ENCODE measurements at places on chromosomes 7 and 10.

DNA sequence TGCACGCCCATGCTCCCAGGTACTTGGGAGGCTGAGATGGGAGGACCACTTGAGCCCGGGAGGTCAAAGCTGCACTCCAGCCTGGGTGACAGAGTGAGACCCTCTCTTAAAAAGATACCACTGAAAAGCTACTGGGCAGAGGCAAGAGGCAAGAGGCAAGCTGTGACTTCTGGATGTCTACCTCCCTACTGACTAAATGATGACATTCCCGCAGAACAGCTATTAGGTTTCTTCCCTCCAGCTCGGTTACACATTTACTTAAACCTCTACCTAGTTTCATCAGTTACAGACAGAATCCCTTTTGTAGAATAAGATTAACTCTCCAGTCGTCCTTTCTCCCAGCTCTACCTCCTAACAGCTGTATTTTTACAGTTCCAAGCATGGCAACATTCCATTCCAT is 21.2 kb downstream of the RHEB start:
- no peak for DNase-seq

GRCh38 chr10:132241086-132241485 is 54.3 kb downstream of the DPYSL4 start:
- no peak for DNase-seq

DNA sequence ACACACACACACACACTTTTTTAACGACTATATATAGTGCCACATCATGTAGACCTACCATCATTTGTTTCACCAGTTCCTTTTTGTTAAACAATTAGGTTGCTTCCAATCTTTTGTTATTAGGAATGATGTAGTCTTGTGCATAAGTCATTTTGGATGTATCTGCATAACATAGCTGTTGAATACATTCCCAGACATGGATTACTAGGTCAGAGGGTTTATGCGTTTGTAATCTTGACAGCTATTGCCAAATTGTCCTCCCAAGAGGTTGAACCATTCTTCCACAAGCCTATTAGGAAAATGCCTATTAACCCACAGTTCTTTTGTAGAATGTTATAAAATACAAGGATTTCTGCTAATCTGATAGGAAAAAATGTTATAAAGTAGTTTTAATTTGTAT is 87.3 kb downstream of the PALS2 start:
- no peak for DNase-seq

GRCh38 chr7:30625283-30625682 is 30.6 kb downstream of the GARS1 start:
- DNase-seq: no peak

DNA sequence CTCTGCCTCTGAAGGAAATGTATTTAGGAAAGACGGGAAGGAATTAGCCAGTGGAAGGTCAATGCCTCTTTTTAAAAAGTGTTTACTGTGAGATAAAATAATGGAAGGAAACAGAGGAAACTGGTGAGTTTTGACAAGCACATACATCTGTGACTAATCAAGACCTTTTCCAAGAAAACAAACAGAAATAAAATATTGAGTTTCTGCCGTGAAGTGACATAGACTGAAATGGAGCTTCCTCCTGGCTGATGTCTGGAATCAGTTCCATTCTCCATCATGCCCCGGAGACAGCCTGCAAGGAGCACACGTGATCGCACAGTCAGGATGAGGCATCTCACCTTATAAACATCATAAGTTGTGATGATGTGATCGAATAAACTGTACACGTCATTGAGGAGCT is 30.7 kb downstream of the TECTB start:
- DNase-seq: no peak

DNA sequence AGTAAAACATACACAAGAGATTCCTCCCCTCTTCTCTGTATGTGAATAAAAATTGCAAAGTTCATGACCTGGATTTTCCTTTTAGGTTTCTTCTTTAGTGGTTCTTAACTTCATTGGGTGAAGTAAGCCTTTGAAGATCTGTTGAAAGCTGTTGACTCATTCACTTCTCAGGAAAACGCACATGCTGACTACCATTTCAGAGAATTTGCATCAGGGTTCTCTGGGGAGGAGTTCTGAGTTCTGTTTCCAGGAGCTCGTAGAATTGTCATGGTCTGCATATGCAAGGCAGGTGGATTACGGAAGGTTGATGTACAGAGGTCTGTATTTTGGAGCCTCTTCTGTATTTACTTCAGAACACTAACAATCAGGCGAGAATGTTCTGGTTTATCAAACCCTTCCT is 962 bp upstream of the SLC26A4 start:
- DNase-seq: no peak

- no peak for DNase-seq
Measured at GRCh38 chr10:127790066-127790624, 53.2 kb downstream of the FOXI2 start.

DNA sequence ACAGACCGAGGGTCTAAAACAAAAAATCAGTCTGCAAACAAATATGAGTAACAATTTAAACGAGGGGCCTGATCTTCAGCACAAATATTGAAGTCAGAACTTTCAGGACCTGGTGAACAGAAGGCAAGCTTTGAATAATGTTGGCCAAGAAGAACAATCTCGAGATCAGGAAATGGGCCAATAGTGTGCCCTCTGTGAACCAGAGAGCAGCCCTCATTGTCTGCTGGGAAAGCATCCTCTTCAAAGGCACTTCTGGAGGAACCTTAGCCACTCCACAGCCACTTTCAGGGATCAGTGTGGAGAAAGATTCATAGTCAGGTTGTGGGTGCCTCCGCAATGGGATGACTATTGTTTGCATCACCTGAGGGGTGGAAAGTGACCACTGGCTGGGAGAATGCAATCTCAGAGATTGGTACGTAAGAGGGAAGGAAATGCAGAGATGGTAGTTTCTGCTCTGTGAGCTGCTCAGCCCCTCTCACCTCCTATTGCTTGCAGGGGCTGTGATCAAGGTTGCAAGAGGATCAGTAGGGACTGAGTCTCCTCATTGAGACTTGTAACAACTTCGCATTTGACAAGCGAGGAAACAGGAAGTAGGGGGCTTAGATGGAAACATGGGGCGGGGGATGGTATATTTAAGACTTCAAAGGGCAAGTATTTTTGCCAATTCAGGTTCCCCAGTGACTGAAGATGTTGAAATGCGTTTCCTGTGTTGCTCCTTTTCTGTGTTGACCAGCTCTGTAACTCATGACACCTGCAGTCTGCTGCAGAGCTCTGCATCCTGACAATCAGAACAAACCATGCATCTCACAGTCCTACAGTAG is 28.4 kb upstream of the IFRD1 start:
- DNase-seq: no peak

DNA sequence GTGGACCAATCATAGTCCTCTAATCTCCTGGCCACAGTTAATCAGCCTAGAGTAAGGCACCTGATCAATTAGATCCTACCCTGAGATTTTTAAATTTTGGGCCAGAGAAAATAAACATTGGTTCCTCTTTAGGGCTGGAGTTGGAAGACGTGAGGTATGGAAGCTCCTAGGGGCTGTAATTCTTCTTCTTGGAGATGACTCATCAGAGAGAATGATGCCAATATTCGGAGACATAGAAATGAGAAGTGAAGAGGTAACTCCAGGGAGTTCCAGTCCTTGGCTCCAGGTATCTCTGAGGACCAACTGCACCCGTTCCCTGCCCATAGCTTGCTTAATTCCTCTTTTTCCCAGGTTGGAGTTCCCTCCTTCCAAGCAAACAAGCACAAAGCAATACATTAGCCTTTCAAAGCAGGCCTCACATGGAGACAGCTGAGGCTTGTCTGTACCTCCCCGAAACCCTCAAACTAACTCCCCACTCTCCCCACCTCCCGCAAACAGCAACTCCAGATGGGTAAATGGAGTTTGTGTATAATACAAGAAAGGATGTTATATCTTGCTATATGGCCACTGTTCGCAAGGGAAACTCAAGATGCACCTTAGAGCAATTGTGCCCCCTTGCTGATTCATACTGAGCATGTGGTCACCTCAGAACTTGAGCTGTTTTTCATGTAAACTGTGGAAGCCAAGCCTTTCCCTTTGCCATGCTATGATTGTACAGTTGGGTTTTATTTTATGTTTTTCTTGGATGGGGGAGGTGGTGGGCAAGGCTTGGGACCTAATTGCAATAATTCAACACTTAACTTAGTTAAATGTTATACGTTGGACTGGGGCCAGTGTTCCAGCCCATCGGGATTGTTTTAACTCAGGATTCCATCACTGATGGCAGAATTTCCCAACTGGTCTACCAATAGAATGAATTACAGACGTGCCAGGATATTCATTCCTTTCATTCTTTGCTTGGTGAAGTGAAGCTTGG is 29.3 kb downstream of the PIK3AP1 start:
- no peak for DNase-seq

DNA sequence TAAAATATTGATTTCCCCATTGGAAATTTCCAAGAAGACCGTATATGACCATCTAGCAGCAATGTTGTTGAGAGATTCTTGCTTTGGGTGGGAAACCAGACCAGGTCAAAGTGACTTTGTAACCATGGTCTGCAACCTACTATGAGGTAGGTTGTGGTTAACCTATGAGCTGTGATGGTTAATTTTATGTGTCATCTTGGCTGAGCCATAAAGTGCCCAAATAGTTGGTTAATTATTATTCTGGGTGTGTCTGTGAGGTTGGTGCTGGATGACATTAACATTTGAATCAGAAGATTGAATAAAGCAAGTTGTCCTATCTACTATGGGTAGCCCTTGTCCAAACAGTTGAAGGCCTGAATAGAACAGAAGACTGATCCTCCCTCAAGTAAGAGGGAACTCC is 18.3 kb upstream of the RALA start:
- no peak for DNase-seq

- DNase-seq: no peak
Measured at GRCh38 chr7:28625432-28625831, 213.1 kb downstream of the CREB5 start.

GRCh38 chr10:34641147-34641912 is 173.8 kb downstream of the PARD3 start:
- DNase-seq: no peak

DNA sequence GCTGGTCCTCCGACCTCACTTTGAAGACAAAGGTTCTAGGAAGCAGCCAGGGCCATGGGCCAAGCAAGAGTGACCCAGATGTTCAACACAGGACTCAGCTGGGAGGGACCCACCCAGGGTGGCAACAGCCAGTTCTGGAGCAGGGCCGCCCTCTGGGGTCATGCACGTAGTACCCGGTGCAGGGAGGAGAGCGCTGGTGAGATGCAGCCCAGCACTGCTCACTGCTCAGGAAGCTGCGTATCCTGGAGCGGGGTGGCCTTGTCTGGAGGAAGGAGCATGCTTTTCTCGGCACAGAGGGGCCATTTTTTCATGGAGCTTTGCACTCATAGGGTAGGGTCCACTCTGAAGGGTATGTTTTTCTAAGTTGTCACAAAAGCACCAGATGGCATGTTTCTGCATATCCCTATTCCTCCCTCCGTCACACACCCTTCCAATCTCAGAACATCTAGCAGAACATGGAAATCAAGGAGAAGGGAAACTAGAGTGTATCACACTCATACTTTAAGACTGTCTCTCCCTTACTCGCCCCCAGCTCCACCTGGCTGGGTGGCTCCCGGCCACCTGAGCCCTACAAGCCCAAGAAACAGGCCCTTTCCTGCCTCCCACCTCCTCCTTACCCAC is 132.6 kb downstream of the CDH23 start:
- DNase-seq: no peak

GRCh38 chr7:154427533-154427932 is 375.3 kb downstream of the DPP6 start:
- no peak for DNase-seq

GRCh38 chr10:68088740-68089139 is 13.7 kb upstream of the HERC4 start:
- no peak for DNase-seq

DNA sequence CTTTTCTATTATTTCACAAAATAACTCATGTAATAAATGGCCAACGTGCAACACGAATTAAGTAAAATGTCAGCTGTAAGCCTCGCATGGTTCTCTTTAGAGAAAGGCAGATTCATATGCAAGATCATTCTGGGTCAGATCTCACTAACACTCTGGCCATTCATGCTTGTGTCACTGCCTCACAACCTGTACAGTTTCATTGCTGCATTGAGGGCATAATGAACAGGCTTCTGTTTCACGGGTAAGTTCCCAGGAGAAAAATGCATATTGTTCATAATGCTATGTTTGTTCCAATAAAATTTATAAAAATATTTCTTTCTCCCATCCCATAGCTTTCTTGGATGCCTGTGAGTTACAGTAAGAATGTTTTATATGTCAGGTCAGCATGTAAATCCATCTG is 734.0 kb upstream of the ANKRD30A start:
- DNase-seq: no peak

DNA sequence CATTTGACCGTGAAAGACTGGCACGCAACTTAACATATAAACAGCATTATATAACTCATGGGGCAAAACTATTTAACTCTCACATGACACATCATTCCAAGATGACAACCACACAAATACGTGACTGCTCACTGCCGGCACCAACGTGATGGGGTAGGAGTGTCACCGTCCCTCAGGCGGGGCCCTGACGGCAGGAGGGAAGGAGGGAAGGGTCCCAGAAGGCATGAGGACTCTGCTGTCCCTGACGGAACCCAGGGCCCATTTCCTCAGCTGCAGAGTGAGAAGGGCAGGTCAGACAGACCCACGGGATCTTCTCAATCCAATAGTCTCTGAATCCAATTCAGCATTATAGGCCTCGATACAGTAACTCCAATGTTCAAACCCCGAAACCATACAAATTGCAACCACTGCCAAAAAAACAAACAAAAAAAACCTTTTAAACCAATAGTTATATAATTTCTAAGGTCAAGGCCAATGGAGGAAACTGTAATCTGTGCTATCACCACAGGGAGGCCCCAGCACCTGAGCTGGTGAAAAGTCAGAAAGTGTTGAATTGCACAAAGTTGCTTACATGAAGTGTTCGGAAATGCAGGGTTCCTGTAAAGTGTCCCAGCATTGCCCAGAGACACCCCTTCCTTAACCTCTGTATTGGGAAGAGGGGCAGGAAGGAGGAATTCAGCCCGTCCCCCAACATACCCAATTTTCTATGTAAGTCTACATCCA is 137.4 kb downstream of the TNS3 start:
- DNase-seq: peak; percentile 41

DNA sequence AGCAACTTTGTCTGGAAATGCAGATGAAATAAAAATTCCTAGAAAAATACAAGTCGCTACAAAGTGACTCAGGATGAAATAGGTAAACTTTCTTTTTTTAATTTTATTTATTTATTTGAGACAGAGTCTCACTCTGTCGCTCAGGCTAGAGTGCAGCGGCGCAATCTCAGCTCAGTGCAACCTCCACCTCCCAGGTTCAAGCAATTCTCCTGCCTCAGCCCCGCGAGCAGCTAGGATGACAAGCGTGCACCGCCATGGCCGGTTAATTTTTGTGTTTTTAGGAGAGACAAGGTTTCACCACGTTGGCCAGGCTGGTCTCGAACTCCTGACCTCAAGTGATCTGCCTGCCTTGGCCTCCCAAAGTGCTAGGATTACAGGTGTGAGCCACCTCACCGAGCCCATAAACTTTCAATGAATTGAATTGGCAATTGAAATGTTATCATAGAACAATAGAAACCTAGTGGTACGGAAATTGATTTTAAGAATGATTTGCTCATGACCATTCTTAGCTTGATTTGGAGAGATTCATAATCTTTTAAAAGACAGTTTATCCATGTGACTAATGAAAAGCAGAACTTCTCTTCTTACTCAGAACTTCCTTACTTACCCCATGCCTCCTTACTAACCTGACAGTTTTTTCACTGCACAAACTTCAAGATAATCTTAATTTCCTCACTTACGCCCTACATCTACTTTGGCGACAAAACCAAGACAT is 161.7 kb downstream of the FAM107B start:
- DNase-seq: no peak
